ENCODE measurements at places on chromosomes 1 and 21.

GRCh38 chr1:207361889-207362288, 40.4 kb downstream of the CD55 start:
- DNase-seq, result no peak

DNA sequence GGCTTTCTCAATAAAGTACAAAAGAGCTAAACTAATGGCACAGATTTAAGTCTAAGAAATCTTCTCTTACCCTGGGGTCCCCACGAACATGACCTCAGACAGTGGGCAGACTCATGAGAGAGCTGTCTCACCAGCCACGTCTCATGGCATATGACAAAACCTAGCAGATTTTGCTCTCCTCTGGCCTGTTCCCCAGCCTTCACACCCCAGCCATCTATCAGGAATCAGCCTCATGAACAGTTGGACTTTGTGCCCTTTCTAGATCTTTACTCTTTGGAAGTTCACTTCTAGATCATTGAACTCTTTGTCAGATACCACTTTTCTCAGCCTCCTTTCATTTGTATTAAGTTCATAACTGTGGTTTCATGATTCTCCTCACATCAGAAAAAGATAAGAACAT, 14.2 kb upstream of the HSD3B1 start:
- DNase-seq, result no peak

DNA sequence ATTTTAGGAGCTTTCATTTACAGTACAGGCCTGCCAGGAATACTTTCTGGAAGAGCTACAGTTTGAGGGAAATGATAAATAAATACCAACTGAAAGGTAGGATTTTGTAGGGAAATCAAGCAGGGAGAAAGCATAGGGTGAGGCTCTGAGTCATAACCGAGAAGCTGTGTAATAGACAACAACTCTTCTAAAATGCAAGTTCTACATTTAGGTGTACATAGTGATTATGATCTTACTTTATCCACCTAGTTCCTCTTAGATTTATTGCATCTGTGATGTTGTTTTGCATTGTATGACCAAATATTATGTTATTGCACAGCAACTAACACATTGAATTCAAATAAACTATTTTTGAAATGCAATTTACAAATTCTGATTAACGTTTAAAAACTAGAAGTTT, 819.3 kb downstream of the PLA2G4A start:
- DNase-seq, result no peak

DNA sequence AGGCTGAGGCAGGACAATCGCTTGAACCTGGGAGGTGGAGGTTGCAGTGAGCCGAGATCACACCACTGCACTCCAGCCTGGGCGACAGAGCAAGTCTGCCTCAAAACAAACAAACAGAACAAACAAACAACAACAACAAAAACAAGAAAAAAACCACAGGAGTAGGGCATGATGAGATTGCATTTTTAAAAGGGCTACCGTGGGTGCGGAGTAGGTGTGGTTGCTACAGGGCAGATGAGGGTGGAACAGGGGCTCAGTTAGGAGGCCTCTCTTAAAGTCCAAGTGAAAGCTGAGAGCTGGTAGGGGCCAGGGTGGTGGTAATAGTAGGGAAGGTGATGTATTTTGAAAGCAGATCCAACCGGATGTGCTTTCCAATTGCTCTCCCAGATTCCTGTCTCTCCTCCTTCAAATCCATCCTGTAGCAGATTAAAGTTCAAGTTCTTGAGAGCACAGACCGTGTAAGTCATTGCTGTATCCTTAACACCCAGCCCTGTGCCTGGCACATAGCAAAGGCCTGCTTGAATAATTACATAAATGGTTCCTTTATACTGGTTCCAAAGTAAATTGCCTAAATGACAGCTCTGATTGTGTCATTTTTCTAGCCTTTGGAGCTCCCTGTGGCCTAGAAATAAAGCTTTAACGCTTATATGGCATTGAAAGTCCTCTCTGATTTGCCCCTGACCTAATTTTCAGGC, 4.2 kb upstream of the LINGO4 start:
- DNase-seq, result no peak

- DNase-seq, result no peak
These were observed 144.0 kb upstream of the PALMD start for GRCh38 chr1:99501871-99502270.

- DNase-seq, result no peak
These were observed 272.2 kb downstream of the TNR start for GRCh38 chr1:175471039-175471800.

- DNase-seq, result no peak
These were observed 37.0 kb downstream of the ZBTB8B start for GRCh38 chr1:32501865-32502264.

DNA sequence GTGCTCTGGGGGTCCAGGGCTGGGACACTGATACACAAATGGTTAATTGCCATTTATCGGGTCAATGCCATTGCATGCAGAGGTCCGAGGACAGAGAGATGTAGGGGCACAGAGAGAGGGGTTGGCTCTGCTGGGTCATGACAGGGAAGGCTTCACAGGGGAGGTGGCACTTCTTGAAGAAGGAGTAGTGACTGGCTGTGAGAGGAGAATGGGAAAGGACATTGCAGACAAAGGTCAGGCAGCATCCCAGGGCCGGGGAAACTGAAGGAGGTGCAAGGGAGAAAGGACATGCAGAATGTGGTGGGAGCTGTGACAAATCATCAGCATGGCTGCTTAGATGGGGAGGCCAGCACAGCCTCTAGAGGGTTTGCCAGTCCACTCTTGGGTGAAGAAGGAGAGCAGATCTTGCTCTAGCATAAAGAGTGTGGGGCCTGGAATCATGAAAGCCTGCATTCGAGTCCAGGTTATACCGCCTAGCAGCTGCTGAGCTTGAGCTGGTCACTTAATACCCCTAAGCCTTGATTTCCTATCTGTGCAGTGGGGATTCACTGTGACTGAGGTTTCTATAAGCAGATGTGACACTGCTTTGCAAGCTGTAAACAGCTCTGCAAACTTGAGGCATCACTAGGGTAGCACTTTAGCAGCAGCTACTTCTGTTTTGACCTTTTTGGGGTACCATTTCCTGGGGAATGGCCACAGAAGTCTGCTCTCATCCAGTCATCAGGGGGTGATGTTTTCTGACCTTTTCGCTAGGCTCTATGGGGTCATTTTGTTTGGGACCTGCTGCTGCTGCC, 59.2 kb upstream of the EPS8L3 start:
- no peak for DNase-seq

GRCh38 chr1:204080163-204080903, 7.4 kb downstream of the SOX13 start:
- DNase-seq, result peak; percentile 96

DNA sequence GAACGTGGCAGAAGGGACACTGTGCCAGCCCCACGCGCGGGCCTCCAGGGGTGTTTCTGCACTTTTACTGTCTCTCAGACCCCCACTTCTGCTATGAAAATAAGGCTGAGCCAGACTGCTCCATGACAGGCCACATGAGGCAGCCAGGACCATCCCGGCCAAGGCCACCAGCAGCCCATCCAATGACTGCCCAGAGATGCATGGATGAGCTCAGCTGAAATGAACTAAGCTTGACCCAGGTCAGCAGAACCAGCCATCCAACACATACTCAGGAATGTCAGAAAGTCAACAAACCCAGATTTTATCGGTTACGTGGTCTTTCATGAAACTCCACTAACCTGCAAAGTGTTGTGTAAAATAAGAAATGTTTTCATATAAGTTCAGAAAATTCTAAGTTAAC, 51.2 kb downstream of the CCDC185 start:
- DNase-seq, result no peak

GRCh38 chr1:224623310-224623714, 7.2 kb downstream of the CNIH3 start:
- DNase-seq, result peak; percentile 83

DNA sequence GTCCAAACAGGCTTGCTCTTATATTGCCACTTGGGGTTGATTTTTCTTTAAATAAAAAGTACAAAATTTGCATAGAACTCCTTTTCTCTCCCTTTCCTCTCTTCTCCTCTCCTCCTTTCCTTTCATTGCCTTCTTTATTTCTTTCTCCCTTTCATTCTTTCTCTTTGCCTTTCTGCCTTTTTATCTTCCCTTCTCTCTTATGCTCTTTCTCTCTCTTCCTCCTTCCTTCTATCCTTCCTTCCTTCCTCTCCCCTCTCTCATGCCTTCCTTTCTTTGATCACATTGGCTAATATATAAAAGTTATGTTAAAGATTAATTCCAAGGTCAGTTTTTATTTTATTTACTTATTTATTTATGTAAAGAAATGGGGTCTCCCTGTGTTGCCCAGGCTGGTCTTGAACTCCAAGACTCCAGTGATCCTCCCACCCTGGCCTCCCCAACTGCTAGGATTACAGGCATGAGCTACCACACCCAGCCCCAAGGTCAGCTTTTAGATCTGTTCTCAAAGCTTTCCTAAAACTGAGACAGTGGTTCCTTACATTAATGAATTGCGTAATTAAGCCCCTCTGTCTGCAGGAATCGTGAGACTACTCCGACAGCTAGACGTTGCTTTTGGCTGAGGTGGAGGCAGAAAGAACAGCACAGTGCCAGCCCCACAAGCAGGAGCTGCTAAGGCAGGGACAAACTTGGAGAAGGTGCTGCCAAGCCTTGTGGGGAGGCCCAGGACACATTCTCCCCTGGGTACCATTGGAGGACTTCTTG, 361.9 kb downstream of the SIPA1L2 start:
- no peak for DNase-seq

DNA sequence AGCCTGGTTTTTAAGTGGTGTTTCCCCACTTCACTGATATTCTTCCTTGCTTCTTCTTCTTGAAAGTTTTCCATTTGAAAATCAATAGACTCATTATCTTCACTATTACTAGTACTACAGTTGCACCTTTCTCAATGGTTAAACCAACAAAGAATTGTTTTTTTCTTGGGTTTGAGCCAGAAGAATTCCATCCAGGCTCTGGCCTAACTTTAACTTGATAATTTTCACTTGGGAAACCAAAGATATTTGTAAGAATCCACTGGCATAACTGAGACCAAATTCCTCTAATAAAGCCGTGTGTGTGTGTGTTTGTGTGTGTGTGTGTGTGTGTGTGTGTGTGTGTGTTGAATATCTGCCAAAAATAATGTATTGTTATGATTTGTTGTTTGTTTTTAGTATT, 103.2 kb downstream of the SGIP1 start:
- DNase-seq, result no peak

GRCh38 chr1:29691499-29691898, 455.2 kb downstream of the PTPRU start:
- DNase-seq, result no peak

DNA sequence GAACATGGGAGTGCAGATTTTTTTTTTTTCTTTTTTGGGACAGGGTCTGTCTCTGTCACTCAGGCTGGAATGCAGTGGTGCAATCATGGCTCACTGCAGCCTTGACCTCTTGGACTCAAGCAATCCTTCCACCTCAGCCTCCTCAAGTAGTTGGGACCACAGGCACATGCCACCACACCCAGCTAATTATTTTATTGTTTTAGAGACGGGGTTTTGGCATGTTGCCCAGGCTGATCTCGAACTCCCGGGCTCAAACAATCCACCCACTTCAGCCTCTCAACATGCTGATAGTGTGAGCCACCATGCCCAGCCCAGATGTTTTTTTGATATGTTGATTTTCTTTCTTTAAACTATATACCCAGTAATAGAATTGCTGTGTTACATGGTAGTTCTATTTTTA, 57.7 kb downstream of the RGSL1 start:
- DNase-seq, result no peak

GRCh38 chr1:185843986-185844385, 109.8 kb downstream of the HMCN1 start:
- DNase-seq, result no peak

DNA sequence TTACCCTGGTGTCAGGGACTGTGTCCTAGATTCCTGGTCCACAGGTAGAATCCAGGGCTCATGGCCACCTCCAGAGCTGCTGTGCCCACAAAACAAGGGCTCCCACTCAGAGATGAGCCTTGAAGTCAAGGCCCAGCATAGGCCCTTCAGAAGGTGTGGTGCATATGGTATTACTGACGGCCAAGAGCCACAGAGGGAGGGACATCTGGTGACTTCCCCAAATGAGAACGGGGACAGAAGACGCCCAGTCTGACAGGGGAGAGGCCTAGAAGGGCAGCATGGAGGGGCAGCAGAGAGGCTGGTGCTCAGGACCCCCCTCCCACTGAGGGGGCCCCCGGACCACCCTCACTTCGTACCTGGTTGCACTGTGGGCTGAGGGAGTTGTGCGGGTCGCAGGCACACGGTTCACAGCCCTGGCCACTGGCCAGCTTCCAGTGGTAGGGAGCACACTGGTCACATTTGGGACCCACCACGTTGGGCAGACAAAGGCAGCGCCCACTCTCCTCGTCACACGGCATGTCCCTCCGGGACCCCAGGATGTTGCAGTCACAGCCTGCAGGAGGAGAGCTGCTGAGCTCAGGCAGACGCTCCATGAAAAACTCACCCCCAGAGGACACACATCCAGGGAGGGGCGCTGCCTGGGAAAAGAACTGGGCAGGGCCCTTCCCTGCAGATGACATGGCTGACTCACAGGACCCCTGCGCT, 25.0 kb downstream of the LAMB3 start:
- no peak for DNase-seq

DNA sequence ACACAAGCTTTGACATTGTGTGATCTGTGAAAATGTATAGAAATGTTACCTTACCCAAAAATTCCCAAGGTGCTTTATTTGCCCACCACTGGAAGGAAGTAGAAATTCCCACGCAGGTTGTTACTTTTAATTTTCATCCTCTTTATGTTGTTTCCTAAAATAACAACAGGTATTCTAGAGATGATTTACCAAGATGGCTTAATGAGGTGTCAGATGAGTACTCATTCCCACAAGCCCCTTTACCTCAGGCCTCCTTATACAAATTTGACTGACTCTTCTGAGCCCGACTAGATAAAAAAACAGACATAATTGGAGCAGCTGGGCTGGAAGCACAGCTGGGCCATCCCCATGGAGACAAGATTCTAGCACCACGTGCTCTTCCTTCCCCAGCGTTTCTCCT, 114.6 kb downstream of the LIPI start:
- DNase-seq, result no peak

DNA sequence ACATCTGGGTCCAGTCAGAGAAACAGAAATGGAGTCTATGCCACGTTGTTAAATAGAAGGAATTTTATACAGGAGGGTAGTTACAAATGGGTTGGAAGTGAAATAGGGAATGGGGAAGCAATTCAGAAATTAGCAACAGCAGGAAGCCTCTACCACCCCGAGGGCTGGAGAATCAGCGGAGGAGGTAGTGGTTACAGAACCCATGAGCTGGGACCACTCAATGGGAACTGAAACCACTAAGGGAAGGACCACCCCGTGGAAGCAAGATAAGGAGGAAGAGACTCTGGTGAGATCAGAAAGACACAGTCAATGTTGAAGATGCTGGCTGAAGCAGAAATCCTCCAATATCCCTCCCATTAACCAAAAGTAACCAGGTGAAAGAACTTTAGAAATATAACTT, 15.5 kb upstream of the MAST2 start:
- no peak for DNase-seq

- DNase-seq, result no peak
These were observed 31.8 kb downstream of the USP25 start for GRCh38 chr21:15761507-15762100.

- no peak for DNase-seq
These were observed 94.4 kb upstream of the TNFSF4 start for GRCh38 chr1:173301507-173301906.

DNA sequence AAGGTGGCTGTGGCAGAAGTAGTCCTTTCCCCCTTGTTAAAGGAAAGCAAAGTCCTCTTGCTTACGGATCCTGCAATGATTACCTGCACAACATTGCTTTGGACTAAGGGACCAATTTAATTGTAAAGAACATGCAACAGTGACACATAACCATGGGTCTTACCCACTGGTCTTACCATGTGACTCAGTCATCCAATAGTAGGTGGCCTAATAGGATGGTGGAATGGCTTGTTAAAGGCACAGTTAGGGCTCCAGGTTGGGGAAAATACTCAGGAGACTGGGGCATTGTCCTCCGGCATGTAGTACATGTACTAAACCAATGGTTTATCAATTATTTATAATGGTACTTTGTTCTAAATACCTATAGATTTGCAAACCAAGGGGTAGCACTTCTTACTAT, 2.1 kb upstream of the YIPF1 start:
- no peak for DNase-seq
